Natural killer cell treated with Interleukin-12 subunit alpha and Interleukin-12 subunit beta and Interleukin-15 and Interleukin-18, amount 100 ng/mL, for 72 hours (primary cell): ENCODE measurements at places on chromosomes 2 and 18. TPM values are rescaled to one million over a fixed set of nuclear protein-coding genes. Genes with fewer than 3 reads are reported as not detected.

GRCh38 chr2:176099728-176100546 lies at the start of gene HOXD12:
TSS of gene HOXD12 (plus strand) at chr2:176099795. CDS start at chr2:176099802, 7 bp downstream.
- no peak for DNase-seq

GRCh38 chr18:36389811-36390581 lies 92.5 kb downstream of the FHOD3 start:
- no peak for DNase-seq

GRCh38 chr18:7020995-7021777 lies 96.4 kb downstream of the LAMA1 start:
- DNase-seq, result no peak

GRCh38 chr18:59560556-59560955 lies 136.7 kb downstream of the CCBE1 start:
- no peak for DNase-seq

- DNase-seq, result no peak
Measured at GRCh38 chr2:224650815-224651439, 65.2 kb downstream of the CCDC195 start.

GRCh38 chr2:31286230-31286629 lies 52.3 kb downstream of the EHD3 start:
- no peak for DNase-seq

- DNase-seq, result no peak
Measured at GRCh38 chr2:175844169-175844568, 157.9 kb downstream of the LNPK start.

- DNase-seq, result no peak
Measured at GRCh38 chr2:36783246-36783645, 86.7 kb downstream of the VIT start.

Gene HTR2B
- not detected for total RNA-seq

Gene COX5B
- 174 TPM for total RNA-seq

DNA sequence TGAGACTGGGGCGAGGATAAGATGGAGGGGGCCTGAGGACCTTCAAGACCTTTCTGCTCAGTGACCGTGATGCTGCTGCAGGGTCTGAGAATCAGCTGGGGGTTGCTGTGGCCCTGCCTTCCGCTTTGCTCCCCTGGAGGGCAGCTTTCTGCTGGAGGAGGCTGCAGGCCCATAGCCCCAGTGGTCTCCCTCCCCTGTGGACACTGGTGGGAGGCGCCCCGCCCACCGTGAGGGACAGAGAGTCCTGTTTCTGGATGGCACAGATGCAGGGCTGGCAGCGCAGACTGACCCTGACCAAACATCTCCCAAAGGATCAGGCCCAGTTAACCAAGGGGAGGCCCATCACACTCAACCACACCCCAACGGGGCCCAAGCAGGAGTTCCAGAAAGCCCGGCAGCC lies 42.8 kb downstream of the PLB1 start:
- no peak for DNase-seq

DNA sequence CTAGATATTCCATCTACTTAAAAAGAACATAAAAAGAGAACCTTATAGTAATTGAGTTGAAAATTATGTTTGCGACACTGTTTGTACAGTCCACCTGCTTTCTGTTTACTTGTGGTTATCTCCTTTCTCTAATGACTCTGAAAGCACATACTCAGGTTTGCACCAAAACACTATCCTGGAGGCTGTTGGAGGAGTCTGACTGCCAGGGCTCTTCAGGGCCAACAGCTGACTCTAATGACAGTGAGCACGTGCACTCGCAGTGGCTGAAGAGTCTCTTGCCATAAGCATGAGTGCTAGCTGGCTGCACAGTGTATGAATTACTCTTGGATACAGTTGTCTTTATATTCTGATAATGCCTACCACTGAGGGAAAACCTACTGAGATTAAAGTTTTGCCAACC lies 16.7 kb upstream of the GLS start:
- DNase-seq, result no peak

Gene METTL4
- 22.3 TPM for total RNA-seq

DNA sequence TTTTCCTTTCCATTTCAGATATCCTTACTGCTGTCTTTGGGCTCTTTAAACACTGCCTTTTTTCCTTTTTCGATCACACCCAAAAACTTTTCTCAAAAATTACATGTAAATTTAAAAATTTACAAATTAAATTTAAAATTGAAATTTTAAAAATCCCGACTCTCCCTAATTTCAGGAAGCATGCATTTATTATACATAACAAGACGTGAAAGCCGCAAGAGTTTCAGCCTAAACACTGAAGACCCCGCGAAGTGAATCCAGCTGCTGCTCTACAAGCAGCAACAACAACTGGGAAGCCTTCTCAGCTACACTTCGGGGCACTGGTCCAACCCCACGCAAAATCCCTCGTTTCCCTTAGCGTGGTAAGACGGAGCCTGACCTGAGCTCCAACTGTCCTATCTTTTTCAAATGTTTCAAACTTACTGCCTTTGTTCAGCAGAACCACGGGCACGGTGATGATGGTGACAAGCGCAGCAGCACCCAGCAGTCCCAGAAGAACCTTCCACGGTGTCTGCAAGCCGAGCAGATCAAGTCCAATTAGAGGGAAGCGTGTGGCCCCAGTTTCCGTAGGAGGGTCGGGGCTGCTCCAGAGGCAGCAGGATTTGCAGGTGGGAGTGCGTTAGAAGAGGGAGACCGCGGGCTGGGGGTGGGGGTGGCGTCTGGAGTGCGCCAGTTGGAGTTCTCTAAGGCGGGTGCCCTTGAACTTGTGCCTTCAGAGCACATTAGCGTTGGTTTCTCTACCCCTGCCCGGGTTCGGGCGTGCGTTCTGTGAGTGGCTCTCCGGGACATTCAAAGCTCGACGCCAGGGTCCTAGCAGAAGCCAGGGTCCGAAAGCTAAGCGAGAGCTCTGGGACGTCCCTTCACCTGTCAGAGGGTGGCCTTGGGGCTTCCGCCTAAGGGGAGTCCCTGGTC lies 783 bp downstream of the DPP4 start:
- DNase-seq, result no peak

DNA sequence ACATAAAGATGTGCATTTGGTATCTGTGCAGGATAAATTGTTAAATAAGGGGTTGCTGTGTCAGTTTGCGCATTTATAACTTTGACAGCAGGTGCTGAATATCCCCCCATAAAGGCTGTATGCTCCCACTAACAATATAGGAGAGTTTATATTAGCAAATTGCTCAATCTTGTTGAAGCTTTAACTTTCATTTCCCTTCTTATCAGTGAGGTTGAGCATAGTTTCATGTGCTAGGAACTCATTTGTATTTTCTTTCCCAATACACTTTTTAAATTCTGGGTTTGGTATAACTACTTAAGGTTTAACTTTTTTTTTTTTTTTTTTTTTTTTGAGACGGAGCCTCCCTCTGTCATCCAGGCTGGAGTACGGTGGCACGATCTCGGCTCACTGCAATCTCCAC lies 89.0 kb downstream of the FAM117B start:
- DNase-seq, result no peak

DNA sequence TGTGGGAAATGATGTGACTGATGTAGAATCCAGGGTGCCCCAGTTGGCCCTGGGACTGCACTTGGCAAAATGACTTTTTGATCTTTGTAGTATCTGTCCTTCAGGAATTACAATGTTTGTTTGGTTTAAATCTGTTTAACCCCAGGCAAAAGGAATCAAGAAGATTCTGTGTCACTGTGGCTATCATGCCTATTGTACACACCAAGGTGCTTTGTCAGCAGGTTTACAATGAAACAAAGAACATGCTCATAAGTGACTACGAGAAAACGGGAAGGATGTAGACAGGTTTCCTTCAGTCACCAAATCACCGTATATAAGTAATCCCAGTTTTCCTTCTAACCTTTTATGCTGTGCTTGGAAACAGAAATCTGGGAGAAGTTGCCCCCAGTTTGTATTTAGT lies 109.5 kb downstream of the RTN4 start:
- no peak for DNase-seq

DNA sequence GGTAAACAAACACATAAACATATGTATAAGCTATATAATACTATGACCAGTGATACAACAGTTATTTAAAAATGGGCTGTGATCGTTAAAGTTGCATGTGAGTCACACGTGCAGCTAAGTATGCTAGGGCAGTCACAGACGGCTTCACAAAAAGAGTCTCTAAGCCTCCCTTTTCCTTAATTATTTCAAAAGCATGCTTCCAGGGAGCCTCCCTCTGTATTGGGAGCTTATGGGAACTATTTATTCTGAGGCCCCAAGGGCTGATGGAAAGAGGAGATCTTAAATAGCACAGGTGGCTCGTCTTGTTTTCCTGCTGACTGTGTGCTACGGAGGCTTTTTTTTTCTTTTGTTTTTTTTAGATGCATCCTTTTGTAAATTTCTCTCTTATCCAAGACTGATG lies 94.3 kb downstream of the ADCYAP1 start:
- DNase-seq, result no peak

DNA sequence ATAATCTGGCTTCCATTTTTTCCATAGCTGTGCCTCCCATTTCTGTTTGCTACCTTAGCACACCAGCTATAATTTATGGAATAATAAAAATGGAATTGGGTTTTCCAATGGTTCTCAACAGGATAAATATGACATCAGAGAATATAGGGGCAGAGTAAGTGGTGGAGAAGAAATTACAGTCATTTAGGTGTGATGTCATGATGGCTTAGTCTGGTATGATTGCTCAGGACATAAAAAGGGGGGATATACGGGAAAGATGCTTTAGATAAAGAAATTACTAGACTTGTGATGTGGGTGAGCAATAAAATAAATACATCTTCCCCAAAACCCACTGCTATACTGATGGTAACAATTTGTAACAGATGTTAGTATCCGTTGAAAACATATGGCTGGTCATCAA lies 21.6 kb upstream of the KIF5C start:
- DNase-seq, result no peak

Gene ZDBF2
- total RNA-seq, result 3.9 TPM

Gene PTPRN
- not detected for total RNA-seq

GRCh38 chr18:34729740-34730355 lies 19.8 kb downstream of the DTNA start:
- DNase-seq, result no peak

Gene RSAD2
- total RNA-seq, result 6.8 TPM

DNA sequence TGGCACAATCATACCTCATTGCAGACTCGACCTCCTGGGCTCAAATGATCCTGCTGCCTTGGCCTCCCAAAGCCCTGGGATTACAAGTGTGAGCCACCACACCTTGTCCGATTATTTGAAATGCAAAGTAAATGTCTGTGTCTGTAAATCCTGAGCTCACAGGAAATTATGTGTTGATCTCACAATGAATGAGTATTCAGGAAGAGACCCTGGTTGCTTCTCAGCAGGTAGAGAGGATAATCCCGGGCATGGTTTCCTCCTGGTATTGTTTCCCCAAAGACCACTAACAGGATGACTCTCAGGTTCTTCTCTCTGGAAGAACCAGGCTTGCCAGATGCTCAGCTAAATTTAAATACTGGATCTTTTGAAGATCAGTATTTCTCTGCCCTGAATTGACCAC lies 147.6 kb downstream of the LDLRAD4 start:
- no peak for DNase-seq
